ENCODE measurements at places on chromosomes 5 and 9.

- no peak for DNase-seq
Observed at GRCh38 chr5:113293975-113294310, 140.8 kb downstream of the TSSK1B start.

DNA sequence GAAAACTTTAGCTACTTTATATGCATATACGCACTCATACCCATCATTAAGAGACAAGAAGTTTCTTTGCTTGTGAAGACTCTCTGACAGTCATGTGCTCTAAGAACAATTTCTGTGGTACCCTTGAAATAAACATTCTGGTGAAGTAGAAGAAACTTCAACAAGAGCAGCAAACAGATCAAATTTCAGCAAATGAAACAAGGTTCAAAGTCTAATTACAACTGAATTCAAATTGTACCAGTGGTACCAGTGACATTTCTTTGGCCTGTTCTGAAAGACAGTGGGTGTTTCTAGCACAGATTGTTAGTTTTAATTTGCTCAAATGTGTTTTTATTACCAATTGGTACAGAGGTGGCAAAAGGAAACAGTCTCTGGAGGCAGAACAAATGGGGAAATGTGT, 391.0 kb downstream of the CHSY3 start:
- no peak for DNase-seq

GRCh38 chr5:88555674-88556073, 287.0 kb upstream of the TMEM161B start:
- no peak for DNase-seq

- no peak for DNase-seq
Observed at GRCh38 chr5:145848854-145849253, 13.7 kb upstream of the PRELID2 start.

- DNase-seq, result no peak
Observed at GRCh38 chr9:6566409-6567139, 79.0 kb downstream of the GLDC start.

GRCh38 chr5:62149879-62150278, 156.1 kb upstream of the KIF2A start:
- no peak for DNase-seq

DNA sequence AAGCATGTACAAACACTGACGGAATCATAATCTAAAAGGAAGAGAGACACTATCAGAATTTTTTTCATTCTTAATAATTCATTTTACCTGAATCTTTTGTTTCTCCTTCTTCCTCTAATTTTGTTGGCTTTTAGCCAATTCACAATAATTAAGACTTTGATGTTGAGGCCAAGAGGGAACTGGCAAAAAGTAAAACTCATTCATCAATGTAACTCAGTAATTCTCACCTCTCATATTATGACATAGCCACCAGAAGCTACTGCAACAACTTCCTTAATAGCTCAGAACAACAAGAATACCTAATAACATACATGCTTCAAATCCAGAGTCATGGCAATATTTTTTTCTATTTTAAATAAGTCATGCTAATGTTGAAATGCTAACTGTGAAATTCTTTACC, 64.5 kb downstream of the MCTP1 start:
- DNase-seq, result no peak

GRCh38 chr9:112465352-112465751, 21.3 kb upstream of the KIAA1958 start:
- no peak for DNase-seq

- no peak for DNase-seq
Observed at GRCh38 chr5:151688436-151688835, 1.7 kb upstream of the SPARC start.

DNA sequence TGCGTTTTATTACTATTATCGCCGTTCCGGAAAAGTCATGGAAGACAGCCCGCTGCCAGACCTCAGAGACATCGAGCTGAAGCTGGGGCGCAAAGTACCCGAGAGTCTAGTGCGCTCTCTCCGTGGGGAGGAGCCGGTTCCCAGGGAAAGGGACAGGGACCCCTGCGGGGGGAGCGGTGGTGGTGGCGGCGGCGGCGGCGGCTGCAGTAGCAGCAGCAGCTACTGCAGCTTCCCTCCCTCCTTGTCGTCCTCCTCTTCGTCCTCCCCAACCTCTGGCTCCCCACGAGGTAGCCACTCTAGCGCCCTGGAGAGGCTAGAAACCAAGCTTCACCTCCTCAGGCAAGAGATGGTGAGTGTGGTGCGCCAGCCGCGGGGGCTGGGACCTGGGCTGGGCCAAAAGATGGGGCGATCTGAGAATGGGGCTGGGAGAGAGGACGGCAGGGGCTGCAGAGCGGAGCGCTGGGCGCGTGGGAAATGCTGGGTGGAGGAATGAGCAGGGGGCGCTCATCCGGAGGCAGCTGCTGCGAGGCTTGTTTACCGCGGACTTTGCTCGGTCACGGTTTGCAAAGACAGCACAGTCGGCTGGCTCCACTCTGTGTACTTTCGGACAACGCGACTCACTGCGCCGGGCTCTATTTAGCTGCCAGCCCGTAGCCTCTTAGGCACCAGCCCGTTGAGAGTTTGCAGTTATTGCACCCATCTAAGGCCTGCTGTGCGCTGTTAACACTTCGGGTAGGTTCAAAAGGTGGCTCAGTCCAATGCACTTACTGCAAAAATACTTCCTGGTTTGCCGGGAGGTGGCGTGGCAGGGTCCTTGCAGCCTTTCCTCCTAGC, 1.1 kb downstream of the LURAP1L start:
- DNase-seq, result peak; percentile 32

DNA sequence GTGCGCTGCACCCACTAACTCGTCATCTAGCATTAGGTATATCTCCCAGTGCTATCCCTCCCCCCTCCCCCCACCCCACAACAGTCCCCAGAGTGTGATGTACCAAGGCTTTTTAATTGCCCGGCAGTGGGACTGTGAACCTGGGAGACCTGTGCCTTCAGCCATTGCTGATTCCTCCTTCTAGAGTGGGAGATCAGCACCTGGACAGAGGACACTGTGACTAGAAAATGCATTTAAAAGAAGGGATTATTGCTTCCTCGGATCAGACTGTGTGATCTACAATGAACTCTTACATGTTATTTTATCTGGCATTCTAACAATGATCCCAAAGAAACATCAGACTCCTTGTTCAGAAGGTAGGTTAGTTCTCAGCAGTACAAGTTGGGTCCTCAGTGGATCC, 25.9 kb downstream of the CTSL start:
- no peak for DNase-seq

GRCh38 chr5:535846-536698, 11.8 kb upstream of the SLC9A3 start:
- peak; percentile 20 for DNase-seq

GRCh38 chr9:75909776-75910175, 19.3 kb downstream of the PCSK5 start:
- DNase-seq, result no peak

DNA sequence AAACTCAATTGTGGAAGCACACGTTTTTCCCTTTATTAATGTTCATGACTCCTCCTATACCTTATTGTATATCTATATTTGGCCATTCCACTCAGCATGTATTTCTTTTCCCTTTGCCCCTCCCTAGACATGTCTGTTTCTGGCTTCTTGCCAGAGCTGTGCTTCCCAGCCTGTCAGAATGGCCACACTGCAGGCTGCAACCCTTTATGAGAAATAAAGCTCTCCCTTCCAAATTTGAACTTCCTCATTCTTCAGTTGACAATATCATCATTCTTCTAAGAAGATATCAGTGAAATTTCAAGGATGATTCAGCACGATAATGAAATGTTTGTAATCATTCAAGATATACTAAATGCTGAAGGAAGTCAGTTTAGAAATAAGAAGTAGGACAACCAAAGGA, 107.6 kb upstream of the PRSS3 start:
- DNase-seq, result no peak

DNA sequence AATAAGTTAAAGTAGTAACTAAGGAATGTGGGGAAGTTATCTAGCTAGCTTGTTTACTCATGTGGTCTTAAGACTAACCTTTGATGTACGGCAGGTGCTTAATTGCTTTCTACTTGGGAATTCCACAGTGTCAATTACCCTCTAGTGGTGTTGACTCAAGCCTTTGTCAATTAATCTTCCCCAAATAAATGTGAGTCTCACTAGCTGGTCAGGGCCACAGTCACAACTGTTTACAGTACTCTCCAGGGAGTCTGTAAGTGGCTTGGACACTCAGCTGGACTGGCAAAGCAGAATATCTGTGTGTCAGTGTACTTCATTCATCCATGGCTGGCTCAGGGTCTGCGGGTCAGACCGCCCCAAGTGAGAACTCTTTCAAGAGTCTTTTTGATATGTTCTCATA, 30.8 kb downstream of the SMIM3 start:
- no peak for DNase-seq

- no peak for DNase-seq
Observed at GRCh38 chr9:972501-973294, 3.8 kb upstream of the DMRT3 start.

DNA sequence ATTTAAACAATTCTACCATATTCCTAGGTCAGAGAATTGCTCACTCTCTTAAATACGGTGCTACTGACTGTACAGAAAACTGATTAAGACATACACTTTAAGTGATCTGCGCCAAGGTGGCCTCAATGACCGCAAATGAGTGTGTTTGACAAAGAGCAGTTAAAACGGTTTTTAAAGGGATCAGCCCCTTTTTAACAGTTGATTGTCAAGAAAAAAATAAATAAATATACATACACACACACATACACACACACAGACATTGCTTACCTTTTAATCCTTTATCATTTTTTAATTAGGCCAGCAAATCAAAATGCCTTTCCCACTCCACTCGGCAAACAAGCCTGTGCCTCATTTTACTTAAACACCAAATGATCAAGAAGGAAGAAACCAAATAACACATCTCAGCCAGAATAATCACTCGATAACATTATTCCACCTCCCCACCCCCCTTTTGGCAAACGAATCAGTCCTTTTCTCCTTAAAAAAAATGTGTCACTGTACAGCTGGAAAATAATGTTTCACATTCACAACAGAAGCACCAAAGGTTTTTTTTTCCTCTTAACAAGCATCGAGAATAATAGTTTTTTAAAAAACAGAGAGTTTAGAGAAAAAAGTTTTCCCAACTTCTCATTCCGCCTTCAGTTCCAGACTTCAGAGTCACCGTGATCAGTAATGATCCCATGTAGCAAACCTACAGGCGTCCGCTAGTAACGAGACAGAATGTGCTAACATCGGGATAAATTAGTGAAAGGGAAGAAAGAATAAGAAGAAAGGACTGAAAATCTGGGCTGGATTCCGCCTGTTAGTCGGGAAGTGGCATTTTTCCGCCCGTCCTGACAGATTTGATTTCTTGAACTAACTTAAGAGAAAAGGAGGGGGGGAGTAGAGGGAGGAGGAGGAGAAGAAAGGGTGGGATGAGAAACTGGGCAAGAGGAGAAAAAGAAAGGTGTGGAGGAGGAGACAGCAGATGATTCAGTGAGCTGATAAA, at the start of gene ZNF608:
Gene ZNF608, minus strand, starts transcription at position 712 of the 988 bp plus-strand sequence. CDS start 1,650 bp downstream, outside the sequence.
- DNase-seq, result no peak
